ENCODE measurements at places on chromosomes 11 and 22.

DNA sequence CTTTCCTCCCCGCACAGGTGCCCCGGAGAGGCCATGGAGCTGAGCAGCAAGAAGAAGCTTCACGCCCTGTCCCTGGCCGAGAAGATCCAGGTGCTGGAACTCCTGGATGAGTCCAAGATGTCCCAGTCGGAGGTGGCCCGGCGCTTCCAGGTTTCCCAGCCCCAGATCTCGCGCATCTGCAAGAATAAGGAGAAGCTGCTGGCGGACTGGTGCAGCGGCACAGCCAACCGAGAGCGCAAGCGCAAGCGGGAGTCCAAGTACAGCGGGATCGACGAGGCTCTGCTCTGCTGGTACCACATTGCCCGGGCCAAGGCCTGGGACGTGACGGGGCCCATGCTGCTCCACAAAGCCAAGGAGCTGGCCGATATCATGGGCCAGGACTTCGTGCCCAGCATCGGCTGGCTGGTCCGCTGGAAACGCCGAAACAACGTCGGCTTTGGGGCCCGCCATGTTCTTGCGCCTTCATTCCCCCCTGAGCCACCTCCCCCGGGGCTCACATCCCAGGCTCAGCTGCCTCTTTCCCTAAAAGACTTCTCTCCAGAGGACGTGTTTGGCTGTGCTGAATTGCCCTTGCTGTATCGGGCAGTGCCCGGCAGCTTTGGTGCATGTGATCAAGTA is 1.3 kb downstream of the TIGD3 start:
- no peak for DNase-seq

GRCh38 chr11:15742626-15743519 is 613.5 kb downstream of the SOX6 start:
- no peak for DNase-seq

- DNase-seq, result no peak
These were observed 504.3 kb downstream of the FAM181B start for GRCh38 chr11:82229341-82229740.

DNA sequence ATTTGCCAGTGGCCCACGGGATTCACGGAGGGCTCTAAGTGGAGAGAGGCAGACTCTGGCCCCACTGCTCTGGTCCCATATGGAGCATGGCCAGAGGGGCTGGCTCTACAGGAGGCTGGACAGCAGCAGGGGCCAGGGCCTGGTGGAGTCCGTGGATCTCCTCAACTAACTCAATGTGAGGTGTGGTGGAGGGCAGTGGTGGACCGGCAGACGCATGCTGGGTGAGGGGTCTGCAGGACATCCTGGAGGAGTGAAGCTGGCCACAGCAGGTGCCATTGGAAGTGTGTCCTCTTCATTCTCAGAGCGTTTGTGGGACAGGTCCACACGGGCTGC is 15.6 kb downstream of the IGF2 start:
- DNase-seq, result no peak

GRCh38 chr11:113778111-113778910 is 1.3 kb upstream of the CLDN25 start:
- no peak for DNase-seq

DNA sequence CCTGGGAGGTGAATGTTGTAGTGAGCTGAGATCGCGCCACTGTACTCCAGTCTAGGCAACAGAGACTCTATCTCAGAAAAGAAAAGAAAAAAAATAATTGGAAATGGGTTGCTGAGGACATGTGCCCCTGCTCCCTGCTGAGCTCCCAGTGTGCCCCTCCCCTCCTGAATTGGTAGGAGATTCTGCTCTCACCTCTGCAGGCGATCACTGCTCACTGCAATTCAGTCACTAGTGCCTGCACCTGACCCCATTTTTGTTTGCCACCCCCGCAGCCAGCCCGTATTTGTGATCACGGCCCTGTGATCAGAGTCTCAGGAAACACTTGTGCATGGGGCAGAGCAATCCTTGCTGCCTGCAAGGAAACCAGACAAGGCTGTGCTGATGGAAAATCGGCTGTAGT is 16.3 kb upstream of the SEC14L3 start:
- DNase-seq, result no peak

- no peak for DNase-seq
These were observed 5.5 kb upstream of the SLCO2B1 start for GRCh38 chr11:75145196-75145971.

- no peak for DNase-seq
These were observed 190.7 kb downstream of the SNX19 start for GRCh38 chr11:130725421-130726233.

- DNase-seq, result no peak
These were observed 34.4 kb upstream of the SUSD2 start for GRCh38 chr22:24146791-24147353.

- no peak for DNase-seq
These were observed 433.2 kb downstream of the MIAT start for GRCh38 chr22:27090611-27091011.

- no peak for DNase-seq
These were observed 106.3 kb downstream of the ATXN10 start for GRCh38 chr22:45777852-45778375.

DNA sequence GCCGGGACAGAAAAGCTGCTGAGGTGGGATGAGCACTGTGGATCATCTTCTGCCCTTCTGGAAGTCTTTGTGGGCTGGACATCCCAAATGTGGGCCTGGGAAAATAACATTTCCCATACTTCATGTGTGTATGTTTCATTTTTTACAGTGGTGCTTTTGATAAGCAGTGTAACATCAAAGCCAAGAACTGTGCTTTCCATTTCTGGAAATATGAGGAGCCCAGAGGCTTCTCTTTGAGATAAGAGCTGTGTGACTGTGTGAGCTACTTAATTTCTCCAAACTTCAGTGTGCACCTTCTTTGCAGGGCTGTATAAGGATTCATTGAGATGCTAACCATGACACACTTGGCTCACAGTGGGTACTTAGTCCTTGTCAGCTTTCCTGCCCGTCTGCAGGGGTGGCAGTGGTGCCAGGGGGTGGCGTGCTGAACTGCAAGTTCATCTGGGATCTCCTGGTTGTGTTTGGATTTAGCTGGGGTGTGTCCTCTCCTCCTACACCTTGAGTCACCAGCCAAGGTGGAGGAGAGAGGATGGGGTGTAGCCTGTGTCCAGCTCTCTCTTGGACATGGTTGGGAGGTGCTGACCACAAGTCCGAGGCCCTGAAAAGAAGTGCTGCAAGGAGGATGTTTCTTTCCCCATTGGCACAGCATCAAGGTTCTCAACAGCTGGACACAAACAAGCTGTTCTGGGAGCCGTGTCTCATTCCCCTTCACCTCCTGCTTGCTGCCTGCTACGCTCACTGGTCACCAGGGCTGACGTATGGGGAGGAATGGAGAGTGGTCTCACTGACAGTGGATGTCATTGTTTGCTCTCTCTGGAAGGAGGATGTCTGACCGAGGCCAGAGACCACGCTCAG is 139.4 kb downstream of the TEAD1 start:
- no peak for DNase-seq

GRCh38 chr11:68149417-68149816 is 28.2 kb upstream of the CHKA start:
- DNase-seq, result no peak

DNA sequence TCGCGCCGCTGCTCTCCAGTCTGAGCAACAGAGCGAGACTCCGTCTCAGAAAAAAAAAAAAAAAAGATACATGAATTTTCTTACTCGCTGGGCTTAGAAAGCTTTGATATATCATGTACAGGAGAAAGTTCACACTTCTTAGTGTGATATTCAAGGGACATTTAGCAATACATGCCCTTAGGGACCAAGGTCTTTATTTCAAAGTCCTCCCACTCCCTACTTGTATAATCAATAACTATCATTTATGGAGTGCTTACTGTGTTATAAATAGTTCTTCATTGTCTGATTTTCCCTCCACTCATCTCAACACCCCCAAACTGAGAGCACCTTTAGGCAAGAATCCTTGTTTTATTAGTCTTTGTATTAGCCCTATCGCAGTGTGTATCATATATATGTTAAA is 103.3 kb downstream of the UVRAG start:
- DNase-seq, result no peak

- peak; percentile 41 for DNase-seq
These were observed 2.2 kb upstream of the TUT1 start for GRCh38 chr11:62593434-62594044.

- DNase-seq, result no peak
These were observed 200.2 kb upstream of the SORL1-AS1 start for GRCh38 chr11:121652971-121653370.

GRCh38 chr11:65208785-65209710 is 27.3 kb downstream of the CAPN1 start:
- no peak for DNase-seq

GRCh38 chr11:100732949-100733348 is 45.9 kb downstream of the ARHGAP42 start:
- no peak for DNase-seq

DNA sequence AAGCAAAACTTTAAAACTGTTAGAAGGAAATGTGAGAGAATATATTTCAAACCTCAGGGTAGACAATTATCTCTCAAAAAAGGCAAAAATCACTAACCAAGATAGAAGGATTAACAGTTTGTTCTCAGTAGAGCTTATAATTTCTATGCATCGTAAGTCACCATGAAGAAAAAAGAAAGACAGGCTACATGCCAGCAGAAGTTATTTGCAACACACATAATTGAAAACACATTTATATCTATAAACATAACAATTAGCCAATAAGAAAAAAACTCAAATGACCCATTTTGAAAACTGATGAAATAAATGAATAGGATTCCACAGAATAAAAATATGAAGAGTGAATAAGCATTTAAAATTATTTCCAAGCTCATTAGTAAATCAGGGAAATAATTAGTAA is 24.4 kb upstream of the SNX19 start:
- no peak for DNase-seq

- no peak for DNase-seq
These were observed 40.3 kb downstream of the ALX4 start for GRCh38 chr11:44269369-44270351.

DNA sequence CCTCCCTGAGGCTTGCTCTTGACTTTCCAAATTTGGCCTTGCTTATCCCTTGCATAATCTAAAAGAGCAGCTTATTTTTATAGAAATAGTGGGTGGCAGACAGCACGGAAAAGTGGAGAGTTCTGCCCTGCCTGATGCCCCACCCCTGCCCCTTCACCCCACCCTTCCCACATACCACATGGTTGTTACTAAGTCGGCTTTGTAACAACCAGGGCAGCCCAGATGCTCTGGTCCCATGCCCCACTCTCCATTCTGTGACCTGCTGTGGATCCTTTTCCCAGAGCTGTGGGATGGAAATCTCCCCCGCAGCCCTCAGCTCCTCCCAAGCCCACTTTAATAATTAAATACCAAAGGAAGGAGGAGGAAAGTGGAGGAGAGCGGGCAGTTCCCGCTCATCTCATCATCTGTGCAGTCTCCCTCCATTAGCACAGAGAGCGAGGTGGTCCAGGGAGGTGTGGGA is 10.9 kb downstream of the MRGPRF start:
- DNase-seq, result no peak

DNA sequence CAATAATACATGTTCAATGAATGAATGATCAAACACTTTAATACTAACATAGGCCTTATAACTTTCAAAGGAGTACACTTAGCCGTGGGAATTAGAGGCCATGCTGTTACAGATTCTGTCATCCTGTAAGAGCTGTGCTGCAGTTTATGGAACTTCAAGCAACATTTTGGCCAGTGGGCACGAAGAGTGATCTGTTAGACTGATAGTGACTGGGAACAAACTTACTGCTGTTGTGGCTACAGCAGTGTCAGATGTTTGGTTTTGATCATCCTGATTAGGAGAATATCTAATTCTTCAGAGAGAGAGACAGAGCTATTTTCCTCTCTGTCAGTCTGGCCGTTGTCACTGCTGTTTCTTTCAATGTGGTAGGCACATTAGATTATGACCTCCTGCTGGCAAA is 348.9 kb downstream of the NELL1 start:
- no peak for DNase-seq

DNA sequence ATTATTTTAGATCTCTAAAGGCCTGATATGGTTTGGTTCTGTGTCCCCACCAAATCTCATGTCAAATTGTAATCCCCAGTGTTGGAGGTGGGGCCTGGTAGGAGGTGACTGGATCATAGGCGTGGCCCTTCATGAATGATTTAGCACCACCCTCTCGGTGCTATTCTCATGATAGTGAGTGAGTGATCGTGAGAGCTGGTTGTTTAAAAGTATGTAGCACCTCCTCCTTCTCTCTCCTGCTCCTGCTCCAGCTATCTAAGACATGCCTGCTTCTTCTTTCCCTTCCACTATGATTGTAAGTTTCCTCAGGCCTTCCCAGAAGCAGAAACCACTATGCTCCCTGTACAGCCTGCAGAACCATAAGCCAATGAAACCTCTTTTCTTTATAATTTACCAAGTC is 114.1 kb downstream of the SERGEF start:
- DNase-seq, result no peak

DNA sequence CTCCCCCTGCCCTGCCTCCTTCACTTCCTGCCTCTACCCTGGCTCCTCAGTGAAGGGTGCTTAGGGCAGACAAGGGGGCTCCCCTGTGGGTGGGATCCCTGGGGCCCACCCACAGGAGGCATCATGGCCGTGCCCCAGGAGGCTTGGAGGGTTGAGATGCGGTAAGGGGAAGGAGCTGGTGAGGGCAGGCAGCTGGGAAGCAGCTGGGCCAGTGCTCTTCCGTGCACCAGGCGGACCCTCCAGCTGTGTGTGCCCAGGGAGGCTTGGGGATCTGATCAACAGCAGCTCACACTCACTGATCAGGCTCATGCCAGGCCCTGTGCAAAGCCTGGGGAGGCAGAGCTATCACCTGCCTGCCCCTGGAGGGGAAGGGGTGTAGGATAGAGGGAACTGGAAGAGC is 59.3 kb upstream of the TTLL12 start:
- DNase-seq, result no peak

DNA sequence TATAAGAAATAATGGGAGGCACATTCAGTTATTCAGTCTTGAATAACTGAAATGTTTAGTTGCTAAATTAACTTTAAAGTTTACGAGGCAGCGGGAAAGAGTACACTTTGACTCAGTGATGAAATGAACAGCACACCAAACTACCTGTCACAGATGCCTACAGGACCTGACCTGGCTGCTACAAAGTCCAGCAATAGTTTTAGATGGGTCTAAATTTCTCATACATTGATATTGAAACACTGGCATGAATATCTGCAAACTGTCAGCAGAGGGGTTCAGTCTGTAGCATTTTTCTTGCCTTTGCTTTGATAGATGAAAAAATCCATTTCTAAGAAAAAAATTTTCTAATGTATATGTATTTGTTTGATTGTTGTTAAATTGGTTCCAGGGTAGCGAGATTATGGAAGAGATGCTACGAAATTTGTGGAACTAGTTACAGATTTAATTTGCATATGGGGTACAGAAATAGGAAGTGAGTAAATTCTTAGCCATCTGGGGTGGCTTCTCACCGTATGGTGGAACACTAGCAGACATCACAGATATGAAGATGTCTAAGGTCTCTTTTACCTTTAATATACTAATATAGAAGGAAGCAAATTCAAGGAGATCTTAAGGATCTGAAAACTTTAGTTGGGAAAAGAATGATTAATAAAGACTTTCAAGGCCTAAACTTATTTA is 20.8 kb upstream of the GAB2 start:
- no peak for DNase-seq

Data from activated naive CD4-positive, alpha-beta T cell (primary cell).